ENCODE measurements at places on chromosomes 3 and 15.

DNA sequence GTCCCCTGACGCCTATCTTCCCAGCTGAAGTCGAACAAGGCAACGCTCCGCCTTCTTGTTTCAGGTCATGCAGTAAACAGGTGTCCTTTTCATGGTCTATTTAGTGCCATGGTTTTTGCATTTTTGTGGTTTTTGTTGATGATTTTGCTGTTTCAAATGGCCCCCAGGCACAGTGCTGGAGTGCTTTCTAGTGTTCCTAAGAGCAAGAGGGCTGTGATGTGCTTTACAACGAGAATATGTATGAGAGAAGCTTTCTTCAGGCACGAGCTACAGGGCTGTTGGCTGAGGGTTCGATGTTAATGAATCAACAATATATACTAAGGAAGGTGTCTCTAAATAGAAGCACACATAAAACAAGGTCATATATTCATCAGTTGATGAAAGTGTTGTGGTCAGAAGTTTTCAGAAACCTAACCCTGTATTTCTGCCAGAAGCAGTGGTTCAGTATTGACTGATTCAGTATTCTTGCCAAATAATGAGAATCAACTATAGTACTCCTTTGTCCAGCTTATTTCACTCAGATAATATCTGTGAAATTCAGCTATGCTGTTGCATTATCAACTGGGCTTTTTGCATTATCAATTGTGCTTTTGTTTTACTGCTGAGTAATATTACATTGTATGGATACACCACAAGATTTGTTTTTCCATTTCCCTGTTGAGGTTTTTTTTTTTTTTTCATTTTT is 18.5 kb downstream of the LIMD1 start:
- DNase-seq, result no peak

- no peak for DNase-seq
Observed at GRCh38 chr3:21913791-21914190, 162.8 kb upstream of the ZNF385D start.

GRCh38 chr15:85406916-85407315 is 26.5 kb downstream of the AKAP13 start:
- no peak for DNase-seq

DNA sequence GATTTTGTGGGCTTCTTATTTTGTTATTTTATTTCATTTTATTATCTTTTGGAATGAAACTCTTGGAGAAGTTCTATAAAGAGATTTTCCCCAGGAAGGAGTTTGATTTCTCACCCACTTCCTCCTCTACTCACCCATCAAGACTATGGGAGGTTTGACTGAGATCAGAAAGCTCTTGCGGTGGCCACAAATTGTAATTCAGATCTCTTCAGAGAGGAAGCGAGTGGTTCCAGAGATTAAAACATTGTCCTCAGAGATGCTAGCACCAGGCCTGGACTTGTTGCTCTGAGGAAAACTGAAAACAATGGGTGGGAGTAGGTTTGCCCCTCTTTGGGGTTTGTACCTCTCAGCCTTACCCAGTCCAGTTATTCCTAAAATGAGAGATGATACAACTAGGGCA is 8.1 kb upstream of the MUC13 start:
- DNase-seq, result no peak

GRCh38 chr3:22361521-22361920 is 610.5 kb upstream of the ZNF385D start:
- no peak for DNase-seq

DNA sequence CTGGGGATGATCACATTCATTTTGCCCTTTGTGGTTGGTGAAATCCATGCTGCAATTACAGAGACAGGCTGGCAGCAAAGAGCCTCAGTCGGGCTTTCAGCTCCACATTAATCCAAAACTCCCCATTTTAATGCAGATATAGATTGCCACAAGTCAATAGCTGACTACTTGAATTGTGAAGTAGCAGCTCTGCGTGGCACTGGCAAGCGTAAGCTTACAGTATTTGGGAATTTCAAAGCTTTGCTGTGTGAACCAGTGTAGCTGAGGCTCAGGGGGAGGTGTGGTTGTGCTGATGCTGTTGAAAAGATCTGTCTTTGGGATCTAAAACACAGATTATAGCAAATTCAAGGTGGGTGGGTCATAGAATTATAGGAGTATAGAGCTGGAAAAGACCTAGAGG is 290.3 kb upstream of the ONECUT1 start:
- no peak for DNase-seq

DNA sequence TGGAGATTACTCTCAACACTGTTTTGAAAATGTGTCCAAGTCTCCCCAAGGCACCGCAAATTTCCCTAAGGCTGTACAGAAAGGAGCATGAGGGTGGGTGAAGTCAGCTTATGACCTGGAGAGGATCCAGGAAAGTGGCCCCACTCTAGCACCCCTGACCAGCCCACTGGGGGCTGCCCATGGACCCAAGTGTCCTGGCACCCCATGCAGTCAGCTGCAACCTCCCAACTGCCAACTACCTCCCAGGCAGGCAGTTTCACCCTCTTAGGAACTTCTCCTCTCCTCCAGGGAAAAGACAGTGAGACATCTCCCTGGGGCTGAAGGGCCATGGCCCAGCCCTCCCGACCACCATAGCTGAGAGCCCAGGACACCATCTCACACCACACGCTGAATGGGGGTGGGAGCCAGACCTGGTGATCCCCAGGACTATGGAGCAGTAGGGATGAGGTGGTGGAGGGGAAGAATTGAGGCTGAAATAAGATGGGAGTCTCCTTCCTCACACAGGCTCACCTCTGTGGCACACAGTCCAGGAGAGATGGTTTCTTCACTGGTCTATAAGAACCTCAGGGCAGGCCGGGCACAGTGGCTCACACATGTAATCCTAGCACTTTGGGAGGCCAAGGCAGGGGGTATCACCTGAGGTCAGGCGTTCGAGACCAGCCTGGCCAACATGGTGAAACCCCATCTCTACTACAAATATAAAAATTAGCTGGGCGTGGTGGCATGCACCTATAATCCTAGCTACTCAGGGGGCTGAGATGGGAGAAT is 104.4 kb downstream of the DAPK2 start:
- DNase-seq, result no peak

DNA sequence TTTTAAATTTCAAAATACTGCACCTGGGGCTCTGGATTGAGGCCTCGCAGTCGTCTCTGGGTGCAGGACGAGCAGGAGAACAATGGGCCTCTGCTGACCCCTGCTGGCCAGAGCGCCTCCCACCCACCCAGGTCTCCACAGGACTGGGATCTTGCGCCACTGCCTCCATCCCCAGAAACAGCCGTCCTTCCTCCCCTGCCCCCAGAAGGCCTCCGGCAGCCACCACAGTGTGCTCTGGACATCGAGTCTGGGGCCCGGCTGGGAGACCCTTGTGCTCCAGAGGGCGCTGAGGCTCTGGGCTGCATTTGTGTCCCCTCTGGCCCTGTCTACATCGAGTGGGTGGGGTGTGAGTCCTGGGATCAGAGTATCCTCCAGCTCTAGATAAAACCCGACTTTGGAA is 6.7 kb upstream of the ACSBG1 start:
- peak; percentile 32 for DNase-seq

GRCh38 chr3:126523745-126524428 is at the start of gene CHST13:
CHST13 (plus strand) TSS chr3:126524155; CDS start chr3:126524333, 178 bp downstream.
- no peak for DNase-seq

DNA sequence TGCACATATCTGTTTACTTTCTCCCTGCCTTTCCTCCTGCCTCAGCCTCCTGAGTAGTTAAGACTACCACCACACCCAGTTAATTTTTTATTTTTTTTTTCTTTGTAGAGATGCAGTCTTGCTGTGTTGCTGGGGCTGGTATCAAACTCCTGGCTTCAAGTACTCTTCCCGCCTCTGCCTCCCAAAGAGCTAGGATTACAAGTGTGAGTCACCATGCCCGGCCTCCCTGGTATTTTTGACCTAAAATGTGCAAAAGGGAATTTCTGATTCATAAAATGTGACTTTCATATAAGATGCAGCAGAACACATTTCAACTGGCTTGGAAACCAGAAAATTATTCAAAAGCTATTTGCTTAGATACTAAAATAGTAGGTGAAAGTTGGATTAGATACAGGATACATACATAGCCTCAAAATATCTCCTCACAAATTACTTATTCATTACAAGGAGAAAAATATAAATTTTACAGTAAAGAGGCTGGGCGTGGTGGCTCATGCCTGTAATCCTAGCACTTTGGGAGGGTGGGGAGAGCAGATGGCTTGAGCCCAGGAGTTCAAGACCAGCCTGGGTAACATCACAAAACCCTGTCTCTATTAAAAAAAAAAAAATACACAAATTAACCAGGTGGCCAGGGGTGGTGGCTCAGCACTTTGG is 32.0 kb downstream of the MAP4 start:
- peak; percentile 13 for DNase-seq

DNA sequence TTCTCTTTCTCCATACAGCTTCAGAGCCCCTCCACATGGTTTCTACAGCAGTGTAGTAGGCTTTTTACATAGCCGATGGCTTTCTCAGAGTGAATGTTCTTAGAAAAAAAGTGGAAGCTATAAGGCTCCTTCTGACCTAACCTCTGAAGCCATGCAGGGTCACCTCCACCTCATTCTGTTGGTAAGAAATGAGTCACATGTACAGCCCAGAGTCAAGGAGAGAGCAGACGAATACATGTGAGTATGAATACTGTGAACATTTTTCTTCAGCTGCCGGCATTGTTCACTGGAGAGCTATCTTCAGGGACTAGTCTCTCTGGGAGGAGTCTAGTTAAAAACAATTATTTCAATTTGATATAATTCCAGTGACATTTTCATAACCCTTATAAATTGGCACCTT is 68.2 kb upstream of the THRB start:
- peak; percentile 2 for DNase-seq

DNA sequence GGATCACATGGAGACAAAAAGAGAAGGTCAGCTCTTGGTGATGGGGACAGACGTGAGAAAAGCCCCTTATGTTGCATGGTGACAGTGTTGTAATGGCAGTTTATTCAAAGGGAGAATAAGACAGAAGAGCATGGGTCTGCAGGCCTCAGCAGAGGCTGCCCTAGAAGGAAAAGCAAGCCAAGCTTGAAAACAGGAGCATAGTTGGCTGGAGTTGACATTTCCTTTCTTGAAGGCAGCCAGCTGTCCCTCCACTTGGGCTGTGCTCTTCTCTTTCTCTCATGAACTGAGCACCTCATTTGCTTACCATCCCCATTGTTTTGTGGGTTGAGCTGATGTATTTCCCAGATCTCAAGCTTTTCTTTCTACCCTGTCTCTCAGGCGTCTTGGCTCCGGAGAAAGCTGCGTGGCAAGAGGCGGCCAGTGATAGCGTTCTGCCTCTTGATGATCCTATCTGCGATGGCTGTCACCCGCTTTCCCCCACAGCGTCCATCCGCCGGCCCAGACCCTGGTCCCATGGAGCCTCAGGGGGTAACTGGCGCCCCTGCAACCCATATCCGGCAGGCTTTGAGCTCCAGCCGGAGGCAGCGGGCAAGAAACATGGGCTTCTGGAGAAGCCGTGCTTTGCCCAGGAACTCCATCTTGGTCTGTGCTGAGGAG is 52.9 kb downstream of the GASK1A start:
- no peak for DNase-seq

- DNase-seq, result no peak
Observed at GRCh38 chr3:10373686-10374261, 52.9 kb upstream of the SEC13 start.

GRCh38 chr3:42412526-42413155 is 2.2 kb upstream of the LYZL4 start:
- no peak for DNase-seq

- DNase-seq, result no peak
Observed at GRCh38 chr3:193910886-193911738, 224.8 kb upstream of the HES1 start.

DNA sequence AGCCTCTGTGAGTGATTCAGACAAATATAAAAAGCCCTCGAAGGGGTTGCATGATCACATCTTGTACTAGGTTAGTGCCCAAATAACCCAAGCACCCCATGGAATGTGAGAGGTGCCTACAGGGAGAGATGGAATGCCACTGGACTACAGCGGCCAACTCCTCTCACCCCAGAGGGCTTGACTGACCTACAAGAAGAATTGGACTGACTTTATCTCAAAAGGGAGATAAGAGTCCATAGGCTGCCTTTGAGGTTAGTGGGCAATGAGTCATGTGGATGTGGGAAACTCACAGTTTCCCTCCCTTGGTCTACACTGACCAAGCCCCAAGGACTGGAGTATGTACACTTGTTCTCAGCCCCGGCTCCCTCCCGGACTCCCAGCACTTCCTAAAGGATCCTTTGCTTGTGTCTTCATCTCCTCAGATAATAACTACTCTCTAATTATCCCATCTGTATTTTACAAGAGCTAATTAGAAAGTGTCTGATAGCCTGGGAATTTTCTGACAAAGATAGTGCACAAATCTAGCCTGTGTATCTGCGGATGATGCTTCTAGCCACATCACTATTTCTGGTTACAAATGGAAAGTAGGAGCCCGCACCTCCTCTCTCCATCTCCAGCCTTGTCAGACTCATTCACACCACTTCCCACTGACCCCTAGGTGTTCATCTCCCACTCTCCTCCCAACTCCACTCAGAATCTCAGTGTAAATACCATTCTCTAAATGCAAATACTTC is 547.8 kb upstream of the TBL1XR1 start:
- DNase-seq, result peak; percentile 11

DNA sequence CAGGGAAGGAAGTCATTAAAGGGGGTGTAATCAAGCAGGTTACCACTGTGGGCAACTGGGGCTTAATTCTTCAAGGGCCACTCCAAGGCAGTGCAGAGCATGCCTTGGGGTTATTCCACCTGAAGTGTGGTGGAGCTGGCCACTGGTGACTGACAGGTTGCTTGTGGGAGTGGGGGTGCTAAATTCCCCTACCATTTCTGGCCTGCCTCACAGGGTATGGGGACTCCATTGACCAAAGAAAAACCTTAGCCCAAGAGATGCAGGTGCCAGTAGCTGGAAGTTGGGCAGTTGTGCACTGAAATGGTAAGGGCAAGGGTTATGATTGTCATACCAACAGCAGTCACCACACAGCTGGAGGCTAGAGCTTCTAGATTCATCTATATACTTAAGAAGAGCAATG is 93.4 kb downstream of the ZNF621 start:
- DNase-seq, result no peak

- DNase-seq, result no peak
Observed at GRCh38 chr15:58549785-58550074, 117.9 kb downstream of the LIPC start.

GRCh38 chr3:128624526-128625138 is 26.0 kb downstream of the RPN1 start:
- peak; percentile 58 for DNase-seq

DNA sequence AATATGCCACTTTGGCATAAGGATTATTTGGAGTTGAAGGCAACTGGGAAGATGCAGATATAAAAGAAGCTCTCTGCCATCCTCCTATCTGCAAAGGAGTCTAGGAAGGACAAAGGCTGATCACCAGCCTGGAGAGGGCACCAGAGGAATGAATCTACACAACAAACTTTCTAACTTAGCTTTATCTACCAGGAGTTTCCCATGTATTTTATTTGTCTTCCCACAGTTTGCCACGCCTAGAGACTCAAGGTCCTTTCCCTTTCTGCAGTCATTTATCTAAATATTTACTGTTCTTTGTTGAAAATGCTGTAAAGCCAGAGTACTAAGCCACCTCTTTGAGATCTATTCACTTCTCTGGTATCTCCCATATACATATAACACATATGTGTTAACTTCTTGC is 32.2 kb downstream of the GPR176 start:
- DNase-seq, result peak; percentile 47

DNA sequence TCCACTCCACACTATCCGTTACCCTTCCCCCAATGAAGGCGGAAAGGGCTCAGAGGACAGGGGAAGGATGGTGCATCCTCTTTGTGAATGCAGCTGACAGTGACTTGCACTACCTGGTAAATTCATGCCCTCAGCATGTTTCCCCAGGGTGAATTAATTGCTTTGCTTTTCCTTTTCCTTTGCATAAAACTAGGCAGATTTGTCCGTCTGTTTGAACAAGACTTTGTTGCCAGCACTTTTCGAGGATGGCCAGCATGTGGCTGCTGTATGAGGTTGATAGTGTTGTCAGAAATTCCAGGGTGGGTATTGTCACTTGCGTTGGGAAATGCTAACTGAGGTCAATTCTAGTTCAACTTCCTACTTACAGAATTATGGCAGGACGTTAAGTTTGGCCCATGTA is 79.0 kb upstream of the RARB start:
- DNase-seq, result no peak
